Cortex of kidney (tissue), 1 donor: ENCODE measurements at places on chromosomes 3 and 15.

GRCh38 chr3:157914882-157915281, 191.3 kb downstream of the SHOX2 start:
- no peak for DNase-seq

DNA sequence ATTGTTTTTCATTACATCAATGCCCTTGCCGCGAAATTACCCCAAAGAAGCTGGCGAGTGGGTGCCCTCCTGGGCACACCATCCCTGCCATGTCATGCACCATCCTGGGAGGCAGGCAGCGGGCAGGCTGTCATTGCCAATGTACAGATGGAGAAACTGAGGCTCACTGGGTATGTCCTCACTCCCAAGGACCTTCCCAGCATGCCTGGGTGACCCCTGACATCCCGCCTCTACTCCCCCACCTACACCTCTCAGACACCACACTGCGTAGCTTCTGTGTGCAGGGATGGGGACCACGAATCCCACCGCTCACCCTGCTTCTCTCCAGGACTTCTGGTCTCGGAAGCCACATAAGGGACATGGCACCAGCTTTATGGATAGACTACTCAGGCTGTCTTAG, 41.0 kb upstream of the SLC41A3 start:
- DNase-seq, result no peak

DNA sequence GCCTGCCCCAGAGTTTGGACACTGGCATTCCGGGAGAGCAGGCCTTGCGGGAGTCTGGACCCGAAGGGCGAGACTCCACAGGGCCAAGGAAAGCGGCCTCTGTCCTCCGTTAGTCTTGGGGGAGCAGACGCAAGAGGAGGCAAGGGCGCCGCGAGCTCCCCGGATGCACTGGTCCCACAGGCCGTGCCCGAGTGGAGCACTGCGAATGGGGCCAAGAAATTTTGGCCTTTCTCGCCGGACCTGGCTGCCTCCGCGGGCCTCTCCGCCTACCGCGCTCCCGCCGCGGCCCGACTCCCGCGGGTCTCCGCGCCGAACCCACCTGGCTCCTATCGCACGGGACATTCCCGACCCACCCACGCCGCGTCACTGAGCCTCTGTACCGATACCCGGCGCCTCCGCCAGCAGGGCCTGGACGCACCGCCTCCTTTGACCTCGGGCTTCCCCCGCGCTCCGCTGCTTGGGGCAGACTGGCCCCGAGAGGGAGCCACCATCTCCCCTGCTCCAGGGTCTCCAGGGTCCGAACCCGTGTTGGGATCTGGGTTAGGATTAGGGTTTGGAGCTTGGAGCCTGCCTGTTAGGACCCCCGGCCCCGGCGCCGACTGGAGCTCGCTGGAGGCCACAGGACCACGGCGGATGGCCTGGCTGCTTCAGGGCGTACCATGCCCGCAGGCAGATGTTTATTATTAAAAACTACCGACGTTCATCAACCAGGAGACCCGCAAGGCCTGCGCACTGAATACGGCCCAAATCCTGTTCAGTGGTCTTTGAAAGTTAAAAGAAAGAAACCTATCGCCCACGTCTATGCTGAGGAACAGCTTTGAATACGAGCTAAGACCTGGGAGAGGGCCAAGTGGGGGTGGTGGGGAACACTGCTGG, 11.7 kb downstream of the SHOX2 start:
- no peak for DNase-seq

DNA sequence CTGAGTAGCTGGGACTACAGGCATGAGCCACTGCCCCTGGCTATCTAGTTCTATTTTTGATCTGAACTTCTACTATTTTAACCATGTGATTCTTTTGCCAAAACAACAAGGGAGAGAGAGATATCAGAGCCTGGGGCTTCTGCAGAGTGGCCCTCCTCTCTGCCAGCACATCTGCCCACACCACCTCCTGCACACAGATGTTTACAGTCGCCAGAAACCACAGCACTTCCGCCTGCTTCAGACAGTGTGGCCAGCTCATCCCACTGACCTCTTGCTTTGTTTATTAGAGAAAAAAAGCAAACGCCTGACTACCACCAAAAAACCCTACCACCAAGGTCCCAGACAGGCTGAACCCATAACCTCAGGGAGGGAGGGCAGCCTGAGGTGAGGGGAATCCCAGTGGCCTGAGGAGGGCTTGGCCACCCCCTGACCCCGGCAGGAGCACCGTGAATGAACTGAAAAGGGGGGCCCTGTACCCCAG, 85.9 kb upstream of the ABHD2 start:
- DNase-seq, result no peak

DNA sequence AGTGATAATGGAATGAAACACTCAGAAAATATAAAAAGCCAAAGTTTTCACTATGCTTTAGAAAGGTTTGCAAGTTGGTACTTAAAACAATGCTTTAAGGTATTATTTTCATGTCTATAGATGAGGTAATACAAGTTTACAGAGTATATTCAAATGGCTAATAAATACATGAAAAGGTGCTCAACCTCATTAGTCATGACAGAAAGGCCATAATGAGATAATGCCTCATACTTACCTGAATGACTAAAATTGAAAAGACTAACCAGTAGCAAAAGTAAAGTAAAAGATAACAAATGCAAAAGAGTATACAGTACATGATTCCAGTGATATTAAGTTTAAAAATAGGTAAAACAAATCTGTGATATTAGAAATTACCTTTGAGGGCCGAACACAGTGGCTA, 163.8 kb downstream of the SUCLG2 start:
- DNase-seq, result no peak

DNA sequence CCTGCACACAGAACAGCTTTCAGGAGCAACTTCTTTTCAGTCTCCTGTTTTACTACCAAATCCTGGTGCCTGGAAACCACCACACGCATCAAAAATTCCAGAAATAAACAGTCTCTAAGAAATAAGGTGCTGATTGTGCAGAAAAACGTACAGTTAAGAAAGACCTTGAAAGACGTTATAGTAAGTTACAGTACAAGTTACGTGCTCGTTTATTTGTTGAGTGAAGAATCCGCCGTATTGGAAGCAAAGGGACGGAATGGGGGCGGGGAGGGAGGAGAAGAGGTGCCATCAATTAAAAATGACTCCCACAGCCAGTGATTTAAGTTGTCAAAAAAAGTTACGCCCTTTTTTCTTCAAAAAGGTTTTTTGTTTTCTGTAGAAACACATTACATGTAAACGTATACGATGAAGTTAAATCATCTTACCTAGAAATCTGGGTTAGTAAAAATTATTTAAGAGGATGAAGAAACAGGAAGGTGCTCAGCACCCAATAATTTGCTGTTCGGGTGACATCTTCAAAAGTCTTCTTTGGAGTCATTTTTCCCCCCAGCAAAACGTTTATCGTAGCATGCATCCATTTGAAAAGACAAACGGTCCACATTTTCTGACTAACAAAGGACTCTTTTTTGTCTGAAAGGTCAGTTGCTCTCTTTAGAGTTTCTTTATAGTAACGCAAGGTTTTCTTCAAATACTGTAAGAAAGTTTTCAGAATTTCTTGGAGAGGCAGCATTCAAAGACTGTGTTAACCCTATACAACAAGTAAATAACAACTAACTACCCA, 782 bp upstream of the UACA start:
- no peak for DNase-seq

- DNase-seq, result no peak
These were observed 193.9 kb upstream of the TPM1 start for GRCh38 chr15:62848632-62849050.

DNA sequence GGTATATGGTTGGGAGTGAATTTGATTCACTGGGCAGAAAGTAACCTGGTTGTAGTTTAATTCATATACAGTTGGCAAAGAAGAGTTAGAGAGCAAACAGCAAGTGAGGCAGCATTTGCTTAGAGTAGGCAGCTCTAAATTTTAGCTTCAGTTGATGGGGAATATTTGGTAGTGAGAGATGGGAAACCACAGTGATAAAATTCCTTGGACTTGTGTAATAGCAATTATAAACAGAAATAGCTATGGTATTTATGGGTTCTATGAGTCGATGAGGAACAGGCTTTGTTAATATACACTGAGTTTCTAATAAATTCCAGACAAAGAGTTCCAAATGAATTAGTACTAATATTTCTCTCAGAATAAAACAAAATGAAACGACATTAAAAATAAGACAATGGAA, 894.0 kb downstream of the ROBO2 start:
- no peak for DNase-seq

DNA sequence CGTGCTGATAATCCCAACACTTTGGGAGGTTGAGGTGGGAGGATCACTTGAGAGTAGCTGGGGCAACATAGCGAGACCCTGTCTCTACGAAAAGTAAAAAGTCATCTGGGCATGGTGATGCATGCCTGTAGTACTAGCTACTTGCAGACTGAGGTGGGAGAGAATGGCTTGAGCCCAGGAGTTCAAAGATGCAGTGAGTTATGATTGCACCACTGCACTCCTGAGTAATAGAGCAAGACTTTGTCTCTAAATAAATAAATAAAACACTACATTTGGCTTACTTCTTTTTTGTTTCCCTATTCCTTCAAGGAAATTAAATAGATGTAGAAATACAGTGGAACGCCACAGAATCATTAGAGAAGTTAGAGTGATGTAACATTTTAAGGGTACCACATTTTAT, 20.1 kb upstream of the LDHAL6B start:
- DNase-seq, result no peak

GRCh38 chr15:45637552-45638033, 2.8 kb downstream of the SQOR start:
- DNase-seq, result no peak

DNA sequence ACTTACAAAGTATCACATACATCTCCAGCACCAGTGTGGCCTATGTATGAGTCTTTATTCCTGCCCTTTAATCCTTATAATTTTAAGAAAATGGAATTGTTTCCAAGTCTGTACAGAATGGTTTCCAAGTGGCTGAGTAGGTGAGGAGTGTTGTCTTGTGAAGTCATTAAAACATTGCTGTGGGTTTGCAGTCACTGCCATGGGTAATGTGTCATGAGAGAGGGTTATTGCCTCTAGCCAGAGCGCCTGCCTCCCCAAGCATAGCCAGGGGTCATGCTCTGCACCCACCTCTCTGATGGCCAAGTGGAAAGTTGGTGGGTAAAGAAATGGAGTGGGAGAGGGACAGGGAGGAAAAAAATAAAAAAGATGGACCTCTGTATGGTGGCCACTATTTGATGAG, 25.3 kb downstream of the TRAK1 start:
- no peak for DNase-seq

DNA sequence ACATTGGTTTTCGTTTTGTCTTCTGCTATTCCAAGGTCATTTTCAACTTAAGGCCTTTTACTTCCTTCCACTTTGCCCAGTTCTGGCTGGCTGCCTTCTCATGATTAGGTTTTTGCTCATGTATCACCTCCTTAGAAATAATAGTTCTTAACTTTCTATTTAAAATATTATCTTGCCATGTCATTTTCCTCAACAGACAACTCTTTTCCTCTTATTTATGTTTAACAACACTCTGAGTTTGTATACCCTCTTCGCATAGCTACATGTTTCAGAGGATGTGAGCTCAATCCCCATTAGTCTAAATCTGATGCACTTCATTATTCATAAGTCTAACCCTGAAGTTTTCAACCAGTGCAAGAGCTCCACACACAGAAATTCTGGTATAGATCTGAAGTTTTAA, 299.1 kb downstream of the BCHE start:
- DNase-seq, result no peak

DNA sequence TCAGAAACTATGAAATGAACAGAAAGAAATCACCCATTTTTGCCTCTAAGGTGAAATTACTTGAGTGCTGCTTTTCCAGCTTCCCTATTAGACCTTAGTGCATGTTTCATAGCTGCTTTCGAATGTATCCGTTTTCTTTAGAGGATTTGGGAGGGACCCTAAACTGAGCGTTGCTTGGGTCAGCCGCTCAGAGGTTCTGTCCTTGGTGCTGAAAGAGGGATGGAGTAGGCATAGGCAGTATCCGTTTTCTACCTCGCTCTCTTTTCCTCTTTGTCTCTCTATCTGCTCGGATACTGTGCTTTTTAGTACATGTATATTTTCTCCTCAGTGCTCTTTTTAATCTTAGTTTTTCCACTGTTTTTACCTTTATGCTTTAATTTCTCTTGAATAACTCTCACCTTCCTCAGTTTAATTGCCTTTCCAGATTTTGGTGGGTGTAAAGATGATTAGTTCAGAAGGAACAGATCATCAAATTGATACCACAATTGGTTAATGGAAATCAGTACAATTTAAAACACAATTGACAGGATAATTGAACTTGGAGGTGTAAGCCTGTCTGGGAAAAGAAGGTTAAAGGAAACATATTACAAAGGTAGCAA, at the start of gene DRD3:
Gene DRD3 (minus strand): TSS at position 283 of the 599 bp plus-strand sequence. CDS start 7,060 bp downstream, outside the sequence.
- no peak for DNase-seq

- DNase-seq, result no peak
These were observed 7.3 kb downstream of the FGD5 start for GRCh38 chr3:14826069-14826468.

- DNase-seq, result no peak
These were observed 8.6 kb downstream of the ATP13A4 start for GRCh38 chr3:193546129-193546528.
